ENCODE measurements at places on chromosomes 16 and 17. TPM values are rescaled to one million over a fixed set of nuclear protein-coding genes. Genes with fewer than 3 reads are reported as not detected.

Gene FKBP10
- 259 TPM for total RNA-seq

Gene KRTAP2-3
- total RNA-seq = not detected

GRCh38 chr17:10025976-10026901 is 121.2 kb upstream of the RCVRN start:
- peaks cover 41% of the 10 kb centered on the region for H3K4me1 ChIP-seq
- no peaks in the 10 kb centered on the region for H3K27me3 ChIP-seq
- no peak overlapping the region for H3K27ac ChIP-seq
- no peak for DNase-seq
- H3K4me3 ChIP-seq = peak overlapping the region; percentile 36

GRCh38 chr16:81457326-81458133 is 12.9 kb downstream of the CMIP start:
- no peak overlapping the region for H3K4me3 ChIP-seq
- DNase-seq = no peak
- peaks cover 8% of the 10 kb centered on the region for H3K36me3 ChIP-seq
- H3K4me1 ChIP-seq = peaks cover 56% of the 10 kb centered on the region
- peak overlapping the region; percentile 62 for H3K27ac ChIP-seq

GRCh38 chr17:77772899-77773358 is 185.6 kb upstream of the TNRC6C start:
- DNase-seq = no peak
- H3K4me3 ChIP-seq = no peak overlapping the region
- no peaks in the 10 kb centered on the region for H3K36me3 ChIP-seq
- no peaks in the 10 kb centered on the region for H3K27me3 ChIP-seq

- no peak overlapping the region for H3K4me3 ChIP-seq
- H3K36me3 ChIP-seq = peaks cover 9% of the 10 kb centered on the region
- peaks cover 34% of the 10 kb centered on the region for H3K27me3 ChIP-seq
Observed at GRCh38 chr16:53932975-53933374, 229.0 kb downstream of the FTO start.

- DNase-seq = no peak
- no peaks in the 10 kb centered on the region for H3K36me3 ChIP-seq
- no peaks in the 10 kb centered on the region for H3K27me3 ChIP-seq
- peak overlapping the region; percentile 84 for H3K27ac ChIP-seq
- no peak overlapping the region for H3K4me3 ChIP-seq
Observed at GRCh38 chr17:43813386-43813785, 19.6 kb downstream of the MPP3 start.

- no peaks in the 10 kb centered on the region for H3K36me3 ChIP-seq
- peaks cover 73% of the 10 kb centered on the region for H3K27me3 ChIP-seq
- H3K4me1 ChIP-seq = peaks cover 9% of the 10 kb centered on the region
- no peak for DNase-seq
- H3K4me3 ChIP-seq = no peak overlapping the region
- H3K27ac ChIP-seq = no peak overlapping the region
Observed at GRCh38 chr17:50635982-50636803, 1.5 kb downstream of the ABCC3 start.

- DNase-seq = no peak
- H3K27me3 ChIP-seq = no peaks in the 10 kb centered on the region
- no peak overlapping the region for H3K4me3 ChIP-seq
- peaks cover 36% of the 10 kb centered on the region for H3K36me3 ChIP-seq
Observed at GRCh38 chr16:11034481-11034931, 90.1 kb downstream of the CLEC16A start.
